Stimulated activated naive CD8-positive, alpha-beta T cell treated with anti-CD3 and anti-CD28 coated beads, Interleukin-15, Interleukin-2, amounts not matched to agents 100 U/mL and 50 U/mL, for 24 hours (primary cell): ENCODE measurements at places on chromosomes 11 and 22.

- no peak for DNase-seq
Observed at GRCh38 chr11:61602775-61603569, 22.1 kb upstream of the SYT7 start.

DNA sequence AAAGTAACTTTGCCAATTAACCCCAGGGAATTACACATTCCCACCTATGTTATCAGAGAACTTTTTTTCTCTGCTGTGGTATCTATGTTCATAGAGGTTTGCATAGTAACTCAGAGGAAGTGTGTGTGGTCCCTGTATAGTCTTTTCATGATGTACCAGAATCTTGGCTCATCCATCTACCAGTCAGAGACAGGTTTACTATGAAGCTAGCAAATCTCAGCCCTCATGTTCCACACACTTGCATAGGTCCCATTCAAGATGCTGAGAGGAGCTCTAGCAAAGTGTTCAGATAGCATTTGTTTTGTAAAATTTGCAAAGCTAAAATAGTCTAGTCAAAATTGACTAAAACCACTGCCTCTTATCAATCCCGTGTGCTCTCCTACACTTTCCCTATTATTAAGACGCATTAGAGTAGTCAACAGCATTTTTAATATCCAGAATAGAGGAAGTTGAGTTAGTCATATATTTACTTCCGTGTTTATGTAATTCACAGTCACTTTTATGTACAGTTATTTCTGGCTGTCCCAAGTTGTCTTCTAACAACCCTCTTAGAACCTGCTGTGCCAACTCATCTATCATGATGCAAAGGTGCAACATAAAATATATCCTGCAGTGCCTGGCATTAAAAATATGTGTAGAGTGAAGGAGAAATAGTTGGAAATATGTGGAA, 184.2 kb downstream of the FAM76B start:
- DNase-seq: no peak

- DNase-seq: no peak
Observed at GRCh38 chr11:102915044-102915375, 40.2 kb upstream of the MMP12 start.

GRCh38 chr11:130815097-130815802, 101.0 kb downstream of the SNX19 start:
- DNase-seq: no peak

GRCh38 chr11:41897991-41898390, 438.5 kb upstream of the LRRC4C start:
- no peak for DNase-seq

GRCh38 chr22:43409046-43409445, 2.8 kb upstream of the MPPED1 start:
- DNase-seq: no peak

DNA sequence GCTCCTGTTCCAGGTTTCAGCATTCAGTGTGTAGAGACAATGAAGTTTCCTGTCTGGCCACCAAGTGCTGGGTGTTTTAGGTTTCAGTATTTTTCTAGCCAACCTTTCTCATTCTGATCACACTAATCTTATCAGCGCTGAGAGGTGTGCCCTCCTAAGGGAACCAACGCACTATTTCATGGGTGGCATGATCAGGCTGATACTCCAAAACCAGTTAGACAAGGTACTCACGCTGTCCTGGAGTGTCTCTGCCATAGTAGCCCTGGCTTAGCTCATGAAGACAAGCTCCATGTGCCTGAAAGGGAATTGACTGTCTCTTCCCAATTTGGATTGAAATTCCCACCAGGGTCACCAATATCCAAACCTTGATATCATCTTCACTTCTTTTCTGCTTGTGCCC, 8.0 kb upstream of the RAB38 start:
- no peak for DNase-seq

GRCh38 chr22:21861264-21861848, 6.1 kb downstream of the MAPK1 start:
- no peak for DNase-seq

GRCh38 chr11:68212421-68213134, 518 bp downstream of the KMT5B start:
- DNase-seq: peak; percentile 73

DNA sequence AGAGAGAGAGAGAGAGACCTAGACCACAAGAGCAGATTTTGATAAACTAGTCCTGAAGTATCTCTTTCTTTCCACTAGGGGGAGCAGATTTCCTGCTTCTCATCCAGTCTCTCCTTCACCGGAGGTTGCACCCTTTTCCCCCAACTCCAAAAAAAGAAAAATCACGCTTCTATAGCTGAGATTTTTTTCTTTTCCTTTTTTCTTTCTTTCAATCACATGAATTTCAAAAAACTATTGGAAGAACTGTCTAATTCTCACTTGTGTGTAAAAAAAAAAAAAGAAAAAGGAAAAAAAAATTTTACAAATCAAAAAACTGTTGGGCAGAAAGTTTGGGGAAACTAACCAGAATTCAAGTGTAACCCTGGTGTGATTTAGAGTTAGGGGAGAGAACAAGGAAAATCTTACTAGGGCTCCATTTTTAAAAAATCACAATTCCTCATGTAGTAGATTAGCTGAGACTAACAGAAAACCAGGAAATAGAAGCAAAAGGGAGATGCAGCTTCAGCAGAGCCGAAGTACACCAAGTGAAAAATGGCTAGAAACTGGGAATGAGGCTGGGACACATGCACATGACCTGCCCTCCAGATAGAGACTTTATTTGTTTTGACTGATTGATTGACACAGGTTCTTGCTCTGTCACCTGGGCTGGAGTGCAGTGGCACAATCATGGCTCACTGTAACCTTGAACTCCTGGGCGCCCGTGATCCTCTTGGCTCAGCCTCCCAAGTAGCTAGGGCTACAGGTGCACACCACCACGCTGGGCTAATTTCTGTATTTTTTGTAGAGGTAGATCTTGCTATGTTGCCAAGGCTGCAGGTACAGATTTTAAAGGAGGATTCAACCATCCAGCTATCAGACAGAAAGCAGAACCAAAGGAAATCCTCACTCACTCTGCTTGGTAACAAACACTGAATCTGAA, 27.1 kb downstream of the SDHD start:
- no peak for DNase-seq

GRCh38 chr22:50310031-50310722, 2.7 kb upstream of the PLXNB2 start:
- DNase-seq: no peak

- peak; percentile 71 for DNase-seq
Observed at GRCh38 chr11:57249384-57250319, 12.6 kb upstream of the APLNR start.

DNA sequence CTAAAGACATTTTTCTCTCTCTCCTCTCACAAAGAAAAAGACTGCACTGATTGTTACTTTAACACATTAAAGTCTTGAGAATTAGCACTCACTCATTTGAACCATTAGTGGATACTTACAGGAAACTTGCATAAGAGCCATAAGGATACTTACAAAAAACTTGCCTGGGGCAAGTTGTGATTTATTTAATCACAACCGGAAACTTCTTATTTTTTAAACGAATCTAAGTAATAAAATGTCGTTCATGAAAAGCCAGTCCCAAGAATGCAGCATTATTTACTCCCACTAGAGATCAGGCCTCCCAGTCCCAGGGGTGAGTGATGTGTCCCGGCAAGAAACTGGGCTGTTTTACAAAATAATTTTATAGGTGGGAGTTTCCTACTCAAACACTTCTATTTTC, 59.3 kb upstream of the TTC12 start:
- no peak for DNase-seq

GRCh38 chr22:25212337-25212736, 7.1 kb upstream of the CRYBB2 start:
- no peak for DNase-seq

DNA sequence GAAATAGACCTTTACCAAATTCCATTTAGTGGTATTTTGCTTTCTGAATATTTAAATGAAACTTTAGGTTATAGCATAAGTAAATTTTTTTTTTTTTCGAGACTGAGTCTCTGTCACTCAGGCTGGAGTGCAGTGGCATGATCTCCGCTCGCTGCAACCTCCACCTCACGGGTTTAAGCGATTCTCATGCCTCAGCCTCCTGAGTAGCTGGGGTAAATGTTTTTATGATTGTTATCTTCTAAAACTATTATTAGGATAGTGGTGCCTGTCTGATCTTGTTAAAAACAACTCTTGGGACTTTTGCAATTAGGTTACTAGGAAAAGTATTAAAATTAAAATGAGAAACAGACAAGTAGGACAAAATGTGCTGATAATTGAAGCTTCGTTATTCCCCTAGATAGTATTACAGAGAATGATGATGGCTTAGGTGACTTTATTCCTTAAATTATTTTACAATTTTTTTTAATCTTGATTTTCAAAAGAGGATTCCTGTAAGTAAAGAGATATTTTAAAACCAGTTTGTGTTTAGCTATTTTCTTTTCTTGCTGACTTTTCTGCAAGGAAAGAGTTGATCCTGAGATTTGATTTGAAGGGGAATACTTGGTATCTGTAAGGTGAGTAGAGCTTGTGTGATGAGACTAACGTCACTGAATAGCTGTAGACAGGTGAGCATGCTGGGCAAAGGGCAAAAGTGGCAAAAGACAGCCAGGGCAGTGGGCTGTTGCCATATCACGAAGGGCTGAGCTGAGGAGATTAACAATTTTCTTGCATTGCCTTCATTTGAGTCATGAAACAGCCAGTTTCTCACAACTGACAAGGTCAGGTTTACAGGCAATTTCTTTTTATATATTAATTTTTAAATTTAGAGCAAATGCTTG, 20.8 kb downstream of the CRKL start:
- no peak for DNase-seq

GRCh38 chr11:64058494-64058893, 22.8 kb downstream of the FLRT1 start:
- no peak for DNase-seq

GRCh38 chr22:35538801-35539321, 1.8 kb upstream of the RASD2 start:
- DNase-seq: peak; percentile 58

- no peak for DNase-seq
Observed at GRCh38 chr11:29279716-29280115, 737.1 kb downstream of the KCNA4 start.

GRCh38 chr11:27679136-27680015, 20.9 kb downstream of the BDNF start:
- no peak for DNase-seq

- no peak for DNase-seq
Observed at GRCh38 chr11:87466223-87466622, 428.5 kb downstream of the TMEM135 start.

- DNase-seq: no peak
Observed at GRCh38 chr11:126311401-126312291, 7.8 kb downstream of the DCPS start.

GRCh38 chr11:73274722-73275380, 2.7 kb downstream of the P2RY6 start:
- no peak for DNase-seq

DNA sequence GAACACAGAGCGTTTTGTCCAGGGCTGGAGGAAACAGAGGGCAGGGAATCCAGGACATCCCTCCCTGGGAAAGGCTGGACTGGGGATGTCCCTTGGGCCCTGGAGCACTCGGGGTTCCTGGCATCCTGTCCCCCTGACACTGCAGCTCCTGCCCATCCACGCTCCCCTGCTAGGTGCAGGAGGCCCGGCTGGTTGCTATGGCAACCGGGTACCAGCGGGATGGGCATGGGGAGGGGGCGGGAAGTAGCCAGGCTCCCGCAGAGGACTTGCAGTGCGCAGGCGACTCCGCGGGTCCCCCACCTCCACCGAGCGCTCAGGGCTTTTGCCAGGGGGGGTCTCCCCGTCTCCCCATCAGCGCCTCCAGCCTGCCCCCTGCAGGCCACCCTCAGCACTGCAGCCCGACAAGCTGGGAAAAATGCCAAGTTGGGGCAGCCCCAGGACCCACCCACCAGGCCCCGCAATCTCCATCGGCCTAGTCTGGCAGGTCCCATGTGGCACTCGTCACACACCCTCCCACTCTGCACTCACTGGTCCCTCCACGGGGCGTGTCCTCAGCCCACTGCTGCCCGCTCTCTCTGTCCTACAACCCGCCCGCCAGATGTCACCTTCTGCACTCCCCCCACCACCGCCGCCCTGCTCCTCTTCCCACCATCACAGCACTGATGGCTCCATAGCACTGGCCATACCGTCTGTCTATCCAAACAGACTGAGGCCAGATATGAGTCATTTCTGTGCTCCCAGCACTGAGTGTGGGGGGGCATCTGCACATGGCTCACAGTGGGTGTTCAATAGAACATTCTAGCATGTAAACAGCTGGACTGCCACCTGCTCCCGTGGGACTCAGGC, 31.5 kb downstream of the KIAA0930 start:
- peak; percentile 48 for DNase-seq

DNA sequence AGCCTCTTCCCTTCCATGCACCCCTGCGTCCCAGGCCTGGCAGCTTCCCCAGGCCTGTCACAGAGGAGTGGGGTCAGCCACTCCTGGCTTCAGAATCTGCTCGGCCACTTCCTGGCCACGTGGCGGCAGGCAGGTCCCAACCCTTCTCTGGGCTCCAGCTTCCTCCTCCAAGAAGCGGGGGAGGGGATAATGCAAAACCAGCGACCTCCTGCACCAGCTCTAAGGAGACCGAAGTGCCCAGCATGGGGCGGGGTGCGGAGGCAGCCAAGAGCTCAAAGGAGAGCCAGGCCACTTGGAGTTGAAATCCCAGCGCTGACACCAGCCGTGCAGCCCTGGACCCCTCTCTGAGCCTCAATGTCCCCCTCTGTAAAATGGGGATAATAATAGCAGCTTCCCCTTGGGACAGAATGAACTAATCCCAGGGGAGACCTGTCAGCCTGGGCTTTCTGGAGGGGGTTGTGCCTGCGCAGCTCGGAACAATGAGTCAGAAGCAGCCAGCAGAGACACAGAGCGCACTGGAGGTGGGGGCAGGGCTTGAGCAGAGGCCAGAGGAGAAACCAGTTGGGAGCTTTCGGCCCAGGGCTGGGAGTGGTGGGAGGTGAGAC, 22.8 kb upstream of the PICK1 start:
- no peak for DNase-seq

GRCh38 chr22:31604137-31604705, 57.8 kb downstream of the PISD start:
- no peak for DNase-seq

GRCh38 chr11:84929738-84930137, 697.4 kb downstream of the DLG2 start:
- DNase-seq: no peak

- DNase-seq: no peak
Observed at GRCh38 chr11:76700177-76701100, 29.9 kb upstream of the LRRC32 start.

DNA sequence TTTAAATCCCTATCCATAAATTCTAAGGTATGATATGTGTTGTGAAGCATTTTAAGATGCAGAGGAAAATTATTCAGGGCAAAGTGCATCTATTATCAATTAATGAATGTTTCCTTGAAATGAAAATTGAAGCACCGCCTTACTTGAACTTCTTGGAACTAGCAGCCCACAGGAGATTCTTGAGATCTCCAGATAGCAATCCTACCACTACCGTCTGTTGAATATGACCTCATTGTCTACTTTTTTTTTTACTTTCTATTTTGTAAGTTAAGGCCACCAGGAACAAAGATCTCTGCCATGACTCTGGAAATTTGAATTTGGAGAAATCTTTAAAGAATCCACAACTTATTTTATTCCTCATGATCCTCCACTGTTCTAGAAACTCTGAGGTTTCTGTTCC, 808.7 kb downstream of the KCNA4 start:
- DNase-seq: no peak

DNA sequence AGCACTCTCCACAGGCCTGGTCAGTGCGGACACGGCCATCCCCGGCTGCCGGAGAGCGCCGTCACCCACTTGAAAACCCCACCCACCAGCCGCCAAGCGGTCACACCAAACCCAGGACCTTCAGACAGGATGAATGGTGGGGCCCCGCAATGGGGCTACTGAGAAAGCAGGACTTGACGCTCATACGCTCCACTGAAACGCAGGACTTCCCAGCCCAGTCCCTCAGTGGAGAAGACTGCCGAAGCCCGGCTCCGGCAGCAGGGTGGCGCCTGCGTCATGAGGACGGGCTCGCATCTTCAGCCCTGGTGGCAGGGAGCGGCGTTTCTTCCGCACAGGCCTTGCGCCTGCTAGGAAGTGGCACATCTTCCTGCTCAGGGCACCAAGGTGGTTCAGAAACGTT, 15.3 kb upstream of the PHLDA2 start:
- DNase-seq: no peak
